HFFc6 (cell line): ENCODE measurements at places on chromosomes 16 and 17.

GRCh38 chr16:12480916-12481315 lies 322.8 kb downstream of the CPPED1 start:
- H3K36me3 ChIP-seq: no peaks in the 10 kb centered on the region
- no peaks in the 10 kb centered on the region for H3K4me1 ChIP-seq
- peaks cover 1% of the 10 kb centered on the region; the same call in 1 of the 2 replicates for H3K27me3 ChIP-seq
- DNase-seq: no peak

GRCh38 chr16:10744370-10745030 lies 858 bp downstream of the NUBP1 start:
- peaks cover 47% of the 10 kb centered on the region for H3K4me1 ChIP-seq
- DNase-seq: peak; percentile 51
- peak overlapping the region; percentile 100 for H3K27ac ChIP-seq
- H3K4me3 ChIP-seq: peak overlapping the region; percentile 93

- H3K4me1 ChIP-seq: peaks cover 14% of the 10 kb centered on the region; the same call in 1 of the 2 replicates
- H3K36me3 ChIP-seq: no peaks in the 10 kb centered on the region
- H3K4me3 ChIP-seq: no peak overlapping the region
- H3K27me3 ChIP-seq: peaks cover 13% of the 10 kb centered on the region
- no peak for DNase-seq
Measured at GRCh38 chr17:44360144-44360533, 3.5 kb downstream of the FAM171A2 start.

DNA sequence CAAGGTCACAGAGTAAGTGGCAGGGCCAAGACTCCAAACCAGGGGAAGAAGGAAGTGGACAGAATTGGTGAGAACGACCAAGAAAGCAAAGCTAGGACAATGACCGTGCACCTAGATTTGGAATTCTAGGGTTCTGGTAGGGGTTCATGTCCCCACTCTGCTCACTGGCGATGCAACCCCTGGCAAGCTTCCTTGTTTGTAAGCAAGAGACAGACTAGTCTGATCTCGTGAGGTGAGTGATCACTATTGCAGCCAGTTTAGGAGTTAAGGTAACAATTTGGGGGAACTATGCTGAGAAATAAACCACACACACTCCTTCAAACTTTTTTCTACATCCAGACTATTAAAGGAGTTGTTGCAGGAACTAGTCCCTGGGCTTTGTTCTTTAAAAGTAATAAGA lies 48.1 kb downstream of the XPO6 start:
- no peak for DNase-seq
- peaks cover 36% of the 10 kb centered on the region for H3K36me3 ChIP-seq
- peaks cover 46% of the 10 kb centered on the region for H3K4me1 ChIP-seq
- peaks cover 3% of the 10 kb centered on the region; the same call in 1 of the 2 replicates for H3K27me3 ChIP-seq
- H3K27ac ChIP-seq: peak overlapping the region; percentile 42; the same call in 1 of the 2 replicates

DNA sequence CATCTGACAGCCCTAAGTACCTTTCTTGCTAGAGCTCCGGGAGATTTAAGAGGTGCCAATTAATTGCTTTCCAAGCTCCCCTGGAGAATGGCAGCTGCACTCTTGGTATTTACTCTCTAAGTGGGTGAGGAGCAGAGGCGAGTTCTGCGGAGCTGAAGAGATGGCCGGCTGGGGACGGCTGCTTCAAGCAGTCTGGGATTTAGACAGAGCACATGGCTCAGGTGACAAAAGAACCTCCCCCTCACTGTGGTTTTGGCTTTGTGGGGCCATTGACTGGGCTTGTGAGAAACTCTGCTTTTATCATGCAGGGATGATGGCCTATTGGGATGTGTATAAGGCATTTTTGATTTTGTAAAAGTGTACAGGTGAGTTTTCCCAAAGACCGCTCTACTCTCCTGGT lies 239.3 kb upstream of the EEF2KMT start:
- no peaks in the 10 kb centered on the region for H3K4me1 ChIP-seq
- no peaks in the 10 kb centered on the region for H3K27me3 ChIP-seq
- peaks cover 8% of the 10 kb centered on the region; the same call in 1 of the 2 replicates for H3K36me3 ChIP-seq
- H3K27ac ChIP-seq: no peak overlapping the region

DNA sequence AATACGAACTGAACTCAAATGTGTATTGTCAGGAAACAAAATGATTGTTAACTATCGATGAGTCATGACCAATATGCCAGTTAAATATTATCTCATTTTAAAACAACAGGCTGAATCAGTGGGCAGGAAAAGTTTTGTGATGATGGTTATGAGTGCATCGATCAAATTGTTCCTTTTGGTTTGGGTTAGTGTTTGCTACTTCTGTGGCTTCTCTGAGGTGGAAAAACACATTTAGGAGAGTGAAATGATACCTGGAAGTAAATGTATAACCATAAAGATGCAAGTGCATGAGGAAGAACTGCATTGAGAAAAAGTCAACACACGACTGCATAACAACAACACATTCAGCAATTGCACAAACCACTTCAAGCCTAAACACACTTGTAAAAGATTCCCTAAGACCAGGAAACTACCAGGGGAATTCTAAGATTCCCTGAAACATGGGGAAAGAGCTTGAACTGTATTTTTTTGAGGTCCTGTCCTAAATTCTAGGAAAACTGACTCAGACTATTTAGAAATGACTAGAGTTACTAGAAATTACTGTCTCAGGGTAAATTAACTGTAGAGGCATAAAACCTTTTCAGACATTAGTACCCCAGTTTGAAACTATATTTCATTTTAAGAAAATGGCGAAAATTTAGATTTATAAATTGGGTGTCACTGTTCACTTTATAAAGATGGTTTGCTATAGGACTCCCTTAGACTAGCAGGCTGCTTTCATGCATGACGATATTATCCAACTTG lies 44.8 kb downstream of the CDYL2 start:
- peaks cover 22% of the 10 kb centered on the region for H3K4me1 ChIP-seq
- H3K27ac ChIP-seq: no peak overlapping the region
- no peaks in the 10 kb centered on the region for H3K36me3 ChIP-seq

GRCh38 chr17:8820311-8821010 lies 21.3 kb upstream of the MFSD6L start:
- 0 out of 2 replicates have a peak, but pooled peaks cover 1% of the 10 kb centered on the region for H3K27me3 ChIP-seq
- no peak overlapping the region for H3K4me3 ChIP-seq
- no peak for DNase-seq
- H3K27ac ChIP-seq: no peak overlapping the region
- H3K4me1 ChIP-seq: no peaks in the 10 kb centered on the region

- H3K27ac ChIP-seq: peak overlapping the region; percentile 31
- no peaks in the 10 kb centered on the region for H3K36me3 ChIP-seq
- peaks cover 2% of the 10 kb centered on the region; the same call in 1 of the 2 replicates for H3K27me3 ChIP-seq
- no peak for DNase-seq
Measured at GRCh38 chr16:11233727-11234376, 22.2 kb downstream of the SOCS1 start.

- H3K27ac ChIP-seq: peak overlapping the region; percentile 99
- peak; percentile 54 for DNase-seq
- peaks cover 4% of the 10 kb centered on the region for H3K27me3 ChIP-seq
- H3K4me1 ChIP-seq: peaks cover 56% of the 10 kb centered on the region
- peak overlapping the region; percentile 85 for H3K4me3 ChIP-seq
Measured at GRCh38 chr17:78374631-78375274, 3.7 kb upstream of the PGS1 start.

GRCh38 chr16:69600202-69600601 lies 34.4 kb downstream of the NFAT5 start:
- peaks cover 59% of the 10 kb centered on the region for H3K4me1 ChIP-seq
- H3K27ac ChIP-seq: peak overlapping the region; percentile 60
- peaks cover 5% of the 10 kb centered on the region for H3K27me3 ChIP-seq
- no peak for DNase-seq
- peaks cover 30% of the 10 kb centered on the region for H3K36me3 ChIP-seq

DNA sequence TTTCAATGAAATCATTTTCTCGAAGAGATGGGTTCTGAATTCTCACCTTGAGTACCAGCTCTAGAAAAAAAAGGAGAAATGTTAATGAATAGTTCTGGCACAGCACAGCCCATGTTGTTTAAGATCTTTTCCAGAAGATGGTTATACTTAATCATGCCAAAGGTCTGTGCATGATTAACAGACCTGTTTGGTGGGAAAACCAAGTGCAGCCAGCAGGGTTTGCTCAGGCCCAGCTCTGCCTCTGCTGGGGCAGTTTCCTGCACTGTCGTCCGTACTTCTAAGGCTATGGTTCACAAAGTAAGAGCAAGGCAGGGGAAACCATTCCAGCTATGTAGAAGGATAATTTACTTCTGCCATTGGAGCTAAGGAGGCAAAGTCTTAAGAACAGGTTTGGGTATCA lies 10.7 kb downstream of the ANKRD40 start:
- H3K4me1 ChIP-seq: peaks cover 82% of the 10 kb centered on the region
- peaks cover 43% of the 10 kb centered on the region for H3K36me3 ChIP-seq
- H3K27me3 ChIP-seq: no peaks in the 10 kb centered on the region; the same call in 1 of the 2 replicates

- no peak overlapping the region; the same call in 1 of the 2 replicates for H3K4me3 ChIP-seq
- no peaks in the 10 kb centered on the region for H3K36me3 ChIP-seq
- no peak for DNase-seq
- peaks cover 6% of the 10 kb centered on the region; the same call in 1 of the 2 replicates for H3K27me3 ChIP-seq
- no peak overlapping the region for H3K27ac ChIP-seq
- peaks cover 17% of the 10 kb centered on the region for H3K4me1 ChIP-seq
Measured at GRCh38 chr17:36195434-36196130, 976 bp downstream of the CCL3L1 start.

DNA sequence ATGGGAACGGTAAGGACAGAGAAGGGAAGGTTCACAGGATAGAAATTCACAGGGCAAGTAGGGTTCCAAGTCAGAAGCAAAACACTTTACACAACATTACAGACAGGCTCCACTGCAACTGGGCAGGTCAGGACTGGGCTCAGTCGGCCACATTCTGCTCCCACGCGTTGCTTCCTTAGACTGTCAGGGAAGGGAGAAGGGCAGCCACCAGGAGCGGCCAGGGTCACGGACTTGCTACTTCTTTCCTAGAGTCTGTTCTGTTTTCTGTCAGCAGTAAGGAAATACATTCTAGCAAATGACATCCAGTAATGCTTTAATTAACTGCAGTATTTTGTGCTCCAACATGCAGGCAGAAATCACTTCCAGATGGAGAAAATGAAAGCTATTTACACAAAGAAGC lies 160.3 kb upstream of the RPH3AL start:
- DNase-seq: peak; percentile 17
- peaks cover 23% of the 10 kb centered on the region for H3K36me3 ChIP-seq

GRCh38 chr16:51577621-51578303 lies 426.7 kb upstream of the SALL1 start:
- no peaks in the 10 kb centered on the region; the same call in 1 of the 2 replicates for H3K27me3 ChIP-seq
- H3K4me1 ChIP-seq: no peaks in the 10 kb centered on the region
- no peaks in the 10 kb centered on the region for H3K36me3 ChIP-seq
- no peak overlapping the region for H3K27ac ChIP-seq
- DNase-seq: no peak

- no peaks in the 10 kb centered on the region; the same call in 1 of the 2 replicates for H3K36me3 ChIP-seq
- no peaks in the 10 kb centered on the region for H3K4me1 ChIP-seq
- no peak overlapping the region for H3K4me3 ChIP-seq
- peaks cover 4% of the 10 kb centered on the region; the same call in 1 of the 2 replicates for H3K27me3 ChIP-seq
- H3K27ac ChIP-seq: no peak overlapping the region
Measured at GRCh38 chr16:88737298-88738150, 31.2 kb downstream of the CTU2 start.

DNA sequence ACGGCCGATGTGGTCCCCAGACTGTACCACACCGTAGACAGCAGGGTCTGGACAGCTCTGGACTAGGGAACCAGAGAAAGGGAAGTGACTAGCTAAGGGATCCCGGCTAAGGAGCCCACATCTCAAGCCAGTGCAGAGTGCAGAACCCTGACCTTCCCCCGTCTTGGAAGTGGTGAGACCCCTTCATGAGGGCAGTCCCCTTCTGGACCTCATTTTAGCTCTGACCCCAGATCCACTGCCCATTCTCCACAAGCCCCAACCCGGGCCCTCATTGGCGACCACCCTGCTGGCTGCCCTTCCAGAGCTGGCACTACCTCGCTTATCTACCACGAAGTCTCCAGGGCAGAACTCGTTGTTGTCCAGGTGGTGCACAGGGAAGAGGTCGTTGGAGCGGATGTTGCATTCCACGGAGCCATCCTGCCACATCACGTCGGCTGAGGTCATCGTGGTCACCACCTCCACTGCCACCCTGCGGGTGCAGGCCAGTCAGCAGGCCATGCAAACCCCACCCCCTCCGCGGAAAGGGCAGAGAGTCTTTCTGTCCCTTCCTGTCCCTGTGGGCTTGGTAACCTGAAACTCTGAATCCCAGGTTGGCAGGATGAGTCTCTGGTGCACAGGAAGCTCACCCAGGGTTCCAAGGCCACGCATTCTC lies 14.2 kb downstream of the SPHK1 start:
- H3K27ac ChIP-seq: no peak overlapping the region
- peaks cover 24% of the 10 kb centered on the region for H3K36me3 ChIP-seq
- no peak overlapping the region for H3K4me3 ChIP-seq

DNA sequence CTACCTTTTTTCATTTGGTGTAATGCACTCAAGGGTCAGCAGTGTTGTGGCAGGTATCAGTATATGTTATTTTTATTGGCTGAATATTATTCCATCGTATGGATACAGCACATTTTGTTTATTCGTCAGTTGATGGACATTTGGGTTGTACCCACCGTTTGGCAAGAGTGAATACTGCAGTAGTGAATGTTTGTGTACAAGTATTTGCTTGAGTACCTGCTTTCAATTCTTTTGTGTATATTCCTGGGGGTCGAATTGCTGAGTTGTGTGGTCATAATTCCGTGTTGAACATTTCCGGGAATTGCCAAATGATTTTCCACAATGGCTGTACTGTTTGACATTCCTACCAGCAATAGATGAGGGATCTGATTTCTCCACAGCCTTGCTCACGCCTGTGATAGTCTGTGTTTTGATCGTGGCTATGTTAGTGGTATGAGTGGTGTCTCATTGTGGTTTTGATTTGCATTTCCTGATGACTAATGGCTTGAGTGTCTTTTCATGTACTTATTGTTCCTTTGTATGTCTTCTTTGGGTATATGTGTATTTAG lies 108.4 kb downstream of the OR1D5 start:
- peaks cover 43% of the 10 kb centered on the region for H3K4me1 ChIP-seq
- peak; percentile 92 for DNase-seq
- no peaks in the 10 kb centered on the region; the same call in 1 of the 2 replicates for H3K27me3 ChIP-seq
- peaks cover 12% of the 10 kb centered on the region; the same call in 1 of the 2 replicates for H3K36me3 ChIP-seq
- peak overlapping the region; percentile 52; the same call in 1 of the 2 replicates for H3K4me3 ChIP-seq

DNA sequence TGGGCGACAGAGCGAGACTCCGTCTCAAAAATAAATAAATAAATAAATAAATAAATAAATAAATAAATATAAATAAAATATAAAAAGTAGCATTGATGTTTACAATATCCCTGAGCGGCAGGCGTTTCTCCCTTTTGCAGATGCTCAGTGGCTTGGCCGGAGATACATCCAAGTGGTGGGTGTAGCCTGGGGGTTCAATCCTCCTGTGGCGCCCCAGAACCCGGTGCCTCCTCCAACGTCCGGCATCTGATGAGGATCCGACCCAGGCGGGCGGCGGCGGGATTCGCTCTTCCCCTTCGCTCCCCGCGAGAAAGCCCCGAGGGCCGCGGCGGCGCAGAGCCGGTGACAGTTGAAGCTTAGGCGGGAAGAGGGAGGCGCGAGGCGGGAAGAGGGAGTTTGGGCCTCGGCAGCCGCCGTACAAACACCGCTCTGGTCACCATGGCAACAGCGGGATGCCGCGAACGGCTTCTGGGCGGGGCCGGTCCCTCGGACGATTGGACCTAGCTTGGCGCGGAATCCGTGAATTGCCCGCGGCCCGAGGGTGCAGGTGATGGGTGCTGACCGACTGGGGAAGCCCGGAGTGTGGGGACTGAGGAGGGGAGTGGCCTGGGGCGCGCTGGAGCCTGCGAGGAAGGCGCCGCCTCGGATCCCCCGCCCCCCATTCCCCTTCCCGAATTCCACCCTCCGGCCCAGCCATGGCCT lies 12.7 kb upstream of the ALDOA start:
- H3K27me3 ChIP-seq: peaks cover 2% of the 10 kb centered on the region
- peak overlapping the region; percentile 90 for H3K4me3 ChIP-seq
- peak overlapping the region; percentile 86 for H3K27ac ChIP-seq
